SK-MEL-5 (cell line): ENCODE measurements at places on chromosomes 1 and 21.

- no peak for DNase-seq
Observed at GRCh38 chr1:8411803-8412182, 93.9 kb downstream of the SLC45A1 start.

GRCh38 chr1:81850031-81850430 lies 49.3 kb downstream of the ADGRL2 start:
- no peak for DNase-seq

DNA sequence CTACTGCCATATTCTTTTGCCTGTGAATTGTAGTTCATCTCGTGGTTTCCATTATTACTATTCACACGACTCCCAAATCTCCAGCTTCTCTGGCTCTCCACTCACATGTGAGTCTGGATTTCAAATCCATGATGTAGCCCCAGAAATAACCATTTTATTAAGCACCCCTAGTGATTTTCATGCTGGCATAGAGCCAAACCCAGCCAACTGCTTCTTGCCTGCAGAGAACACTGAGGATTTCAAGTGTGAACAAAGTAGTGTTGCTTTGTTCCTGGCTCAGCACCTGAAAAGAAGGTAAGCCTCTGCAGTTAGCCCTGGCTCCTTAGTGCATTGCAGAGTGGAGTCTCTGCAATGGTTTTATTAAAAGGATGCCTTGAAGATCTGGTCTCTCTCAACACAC lies 25.9 kb downstream of the UTP25 start:
- DNase-seq, result no peak

- no peak for DNase-seq
Observed at GRCh38 chr1:91591175-91591974, 90.7 kb downstream of the CDC7 start.

DNA sequence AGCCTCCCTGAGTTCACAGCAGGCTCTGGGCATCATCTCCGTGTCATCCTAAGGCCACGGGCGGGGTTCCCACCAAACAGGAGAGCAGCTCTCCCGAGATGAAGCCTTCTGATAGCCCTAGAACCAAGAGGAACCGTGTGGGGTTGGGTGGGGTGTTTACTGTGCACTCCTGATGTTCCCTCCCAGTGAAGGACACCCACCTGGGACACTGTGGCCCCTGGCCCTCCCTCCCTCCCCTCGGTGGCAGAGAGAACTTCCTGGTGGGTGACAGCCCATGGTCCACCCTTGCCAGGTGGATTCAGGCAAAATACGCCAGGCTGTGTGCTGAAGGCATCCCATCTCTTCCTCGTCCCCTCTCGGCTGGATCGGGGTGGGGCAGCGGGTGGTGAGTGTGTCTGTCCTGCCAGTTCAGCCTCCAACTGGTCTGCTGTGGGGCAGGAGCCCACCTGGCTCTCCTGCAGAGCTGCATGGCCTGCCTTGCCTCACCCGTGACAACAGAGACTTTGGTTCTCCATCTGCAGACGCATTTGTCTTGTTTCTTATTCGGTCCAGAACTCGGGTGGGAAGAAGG lies 15.6 kb upstream of the C1orf174 start:
- no peak for DNase-seq

DNA sequence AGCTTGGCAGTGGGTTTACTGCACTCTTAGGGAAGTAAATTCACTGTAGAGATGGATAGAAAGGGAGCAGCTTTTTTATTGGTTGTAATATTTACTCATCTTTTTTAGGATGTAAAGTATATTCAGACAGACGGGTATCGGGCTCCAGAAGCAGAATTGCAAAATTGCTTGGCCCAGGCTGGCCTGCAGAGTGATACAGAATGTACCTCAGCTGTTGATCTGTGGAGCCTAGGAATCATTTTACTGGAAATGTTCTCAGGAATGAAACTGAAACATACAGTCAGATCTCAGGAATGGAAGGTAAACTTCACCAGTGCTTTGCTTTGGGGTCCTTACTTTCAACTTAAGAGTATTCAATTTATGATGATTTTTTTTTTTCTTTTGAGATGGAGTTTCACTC lies 3.2 kb downstream of the UHMK1 start:
- DNase-seq, result no peak

- DNase-seq, result no peak
Observed at GRCh38 chr1:229363723-229364122, 20.9 kb upstream of the CCSAP start.

GRCh38 chr1:35557118-35557610 lies at the start of gene KIAA0319L:
TSS of gene KIAA0319L (minus strand) at chr1:35557403. CDS start at chr1:35554491, 2,912 bp downstream.
- DNase-seq, result peak; percentile 49

- no peak for DNase-seq
Observed at GRCh38 chr1:10836726-10837125, 40.3 kb upstream of the CASZ1 start.

DNA sequence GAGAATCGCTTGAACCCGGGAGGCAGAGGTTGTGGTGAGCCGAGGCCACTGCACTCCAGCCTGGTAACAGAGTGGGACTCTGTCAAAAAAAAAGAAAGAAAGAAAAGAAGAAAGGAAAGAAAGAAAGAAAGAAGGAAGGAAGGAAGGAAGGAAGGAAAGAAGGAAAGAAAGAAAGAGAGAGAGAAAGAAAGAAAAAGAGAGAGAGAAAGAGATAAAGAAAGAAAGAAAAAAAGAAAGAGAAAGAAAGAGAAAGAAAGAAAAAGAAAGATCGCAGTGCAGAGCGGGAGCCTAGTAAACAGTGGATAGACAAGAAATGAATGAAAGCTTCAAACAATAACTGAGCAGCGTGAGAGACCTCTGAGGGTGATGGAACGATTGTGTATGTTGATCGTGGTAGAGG lies 20.6 kb upstream of the GRHL3 start:
- no peak for DNase-seq

DNA sequence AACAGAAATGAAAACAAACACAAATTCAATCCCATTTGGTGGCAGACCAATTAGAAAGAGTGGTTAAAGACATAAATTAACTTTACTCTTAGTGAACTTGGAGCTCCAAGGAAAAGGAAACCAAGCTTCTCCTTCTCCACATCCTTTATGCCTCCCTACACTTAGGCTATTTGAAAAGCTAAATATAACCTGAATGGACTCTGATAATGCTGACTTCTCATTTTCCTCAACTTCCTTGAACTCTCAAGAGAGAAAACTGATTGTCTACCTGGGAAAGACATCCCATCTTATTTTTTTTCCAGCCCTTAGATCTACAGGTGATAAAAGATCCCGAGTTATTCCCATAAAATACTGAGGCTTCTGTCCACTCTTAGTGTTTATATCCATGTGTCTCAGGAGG lies 178.4 kb upstream of the SPAG17 start:
- DNase-seq, result no peak

- DNase-seq, result no peak
Observed at GRCh38 chr1:165253818-165254254, 102.7 kb downstream of the LMX1A start.

DNA sequence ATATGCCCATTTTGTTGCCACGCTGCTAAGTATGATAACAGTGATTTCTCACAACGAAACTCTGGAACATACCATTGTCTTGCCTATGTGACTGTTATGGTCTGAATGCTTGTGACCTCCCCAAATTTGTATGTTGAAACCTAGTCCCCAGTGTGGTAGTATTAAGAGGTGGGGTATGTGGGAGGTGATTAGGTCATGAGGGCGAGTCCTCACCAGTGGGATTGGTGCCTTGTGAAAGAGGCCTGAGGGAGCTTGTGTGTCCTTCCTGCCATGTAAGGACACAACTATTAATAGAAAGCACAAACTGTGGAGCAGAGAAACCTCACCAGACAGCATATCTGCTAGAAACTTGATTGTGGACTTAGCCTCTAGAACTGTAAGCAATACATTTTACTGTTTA lies 84.6 kb downstream of the SELENOF start:
- no peak for DNase-seq

DNA sequence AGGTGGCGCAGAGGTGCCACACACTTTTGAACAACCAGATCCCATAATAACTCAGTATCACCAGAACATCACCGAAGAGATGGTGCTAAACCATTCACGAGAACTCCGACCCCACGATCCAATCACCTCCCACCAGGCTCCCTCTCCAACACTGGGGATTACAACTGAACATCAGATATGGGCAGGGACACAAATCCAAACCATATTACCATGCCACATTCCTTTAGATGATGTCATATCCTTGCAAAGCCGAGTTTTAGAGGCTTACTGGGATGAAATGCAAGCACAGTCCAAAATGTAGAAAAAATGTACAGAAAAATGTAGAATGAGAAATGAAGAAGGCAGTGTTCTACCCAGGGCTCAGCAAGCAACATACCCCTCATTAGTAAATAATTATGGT lies 64.7 kb downstream of the SGIP1 start:
- no peak for DNase-seq
